ENCODE measurements at places on chromosomes 3 and 15.

DNA sequence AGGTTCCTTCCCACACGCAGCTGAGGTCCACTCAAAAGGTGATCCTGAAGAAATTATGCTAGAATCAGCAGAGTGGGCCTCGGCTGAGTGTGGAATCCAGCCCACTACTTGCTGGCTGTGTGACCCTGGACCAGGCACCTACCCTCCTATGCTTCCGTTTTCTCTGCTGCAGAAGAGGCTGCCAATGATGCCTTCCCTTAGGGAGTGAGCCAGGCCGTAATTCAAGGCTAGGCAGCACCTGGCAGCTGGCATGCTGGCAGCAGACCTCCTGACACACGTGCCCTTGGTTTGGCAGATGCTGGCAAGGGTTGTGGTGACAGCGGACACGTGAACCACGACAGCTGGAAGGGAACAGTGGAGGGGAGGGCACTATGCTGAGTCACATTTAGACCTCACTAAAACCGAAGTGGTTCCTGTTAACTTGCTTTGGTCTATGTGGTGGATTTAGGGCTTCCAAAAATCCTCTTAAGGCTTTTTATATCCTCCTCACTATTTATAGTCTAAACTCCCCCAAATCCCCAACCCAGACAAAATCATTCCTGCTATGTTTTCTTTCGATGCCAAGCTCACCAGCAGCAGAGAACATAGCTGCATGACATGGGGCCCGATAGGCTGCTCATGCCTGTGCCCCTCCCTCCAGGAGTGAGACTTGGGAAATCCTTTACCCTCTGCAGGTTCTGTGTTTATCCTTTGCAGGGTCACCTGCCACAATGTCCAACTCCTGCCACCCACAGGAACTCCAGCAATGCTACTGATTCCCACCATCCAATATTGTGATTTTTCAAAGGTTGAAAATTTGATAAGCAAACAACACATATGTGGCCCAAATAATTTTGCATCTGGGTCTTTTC lies 10.6 kb upstream of the PCSK6 start:
- no peak for DNase-seq

DNA sequence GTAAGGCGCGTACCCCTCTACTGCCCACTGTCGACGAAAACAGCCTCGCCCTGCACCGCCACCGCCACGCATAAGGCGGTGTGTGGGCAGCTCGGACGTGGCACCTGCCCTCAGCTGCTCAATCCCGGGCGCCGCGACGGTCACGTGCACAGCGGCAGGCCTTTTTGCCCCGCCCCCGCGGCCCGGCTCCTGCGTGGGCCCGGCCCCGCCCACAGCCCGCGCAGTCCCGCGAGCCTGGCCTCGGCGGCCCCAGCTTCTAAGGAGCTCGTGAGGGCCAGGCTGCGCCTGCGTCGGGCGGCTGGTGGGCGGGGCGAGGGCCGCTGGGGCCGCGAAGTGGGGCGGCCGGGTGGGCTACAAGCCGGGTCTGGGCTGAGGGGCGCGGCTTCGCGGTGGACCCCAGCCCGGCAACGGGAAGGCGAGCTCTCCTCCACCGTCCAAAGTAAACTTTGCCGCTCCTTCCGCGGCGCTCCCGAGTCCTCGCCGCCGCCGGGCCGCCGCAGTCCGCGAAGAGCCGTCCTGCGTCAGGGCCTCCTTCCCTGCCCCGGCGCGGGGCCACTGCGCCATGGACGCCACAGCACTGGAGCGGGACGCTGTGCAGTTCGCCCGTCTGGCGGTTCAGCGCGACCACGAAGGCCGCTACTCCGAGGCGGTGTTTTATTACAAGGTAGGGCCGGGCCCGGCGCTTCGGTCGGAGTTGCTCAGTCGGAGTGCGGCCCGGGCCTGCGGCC lies at the start of gene CAPN7:
CAPN7 (plus strand) TSS at position 313 of the 728 bp plus-strand sequence; CDS start at position 563, 250 bp downstream.
- DNase-seq = peak; percentile 84

DNA sequence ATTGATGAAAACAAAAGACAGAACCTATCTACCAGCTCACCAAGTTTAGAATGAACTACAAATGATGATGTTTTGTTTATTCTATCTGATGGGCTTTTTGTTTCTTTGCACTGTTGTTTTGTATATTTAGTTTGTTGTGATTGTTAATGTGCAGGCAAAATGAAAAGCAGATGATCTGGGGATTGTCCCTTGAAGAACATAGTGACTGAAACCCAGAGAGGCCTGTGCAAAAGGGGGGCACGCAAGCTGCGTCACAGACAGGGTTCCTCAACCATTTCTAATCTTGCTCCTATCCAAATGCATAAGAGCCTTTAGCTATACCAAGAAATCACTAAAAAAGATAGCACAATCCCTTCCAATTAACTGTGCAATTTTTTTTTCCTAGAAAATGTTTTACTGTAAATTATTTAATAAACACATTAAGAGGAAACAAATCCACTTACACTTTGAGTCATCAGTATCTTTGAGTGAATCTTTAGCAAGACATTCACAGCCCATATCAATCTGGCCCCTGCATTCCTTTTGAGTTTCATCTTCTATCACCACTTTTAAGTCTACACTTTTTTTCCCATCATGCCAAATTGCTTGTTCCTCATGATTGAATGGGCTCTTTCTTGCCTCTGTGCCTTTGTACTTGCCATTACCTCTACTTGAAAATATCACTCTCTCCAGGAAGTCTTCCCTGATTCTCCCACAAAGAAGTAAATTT lies 220.3 kb downstream of the ATP8B4 start:
- no peak for DNase-seq

- no peak for DNase-seq
Observed at GRCh38 chr3:55630280-55630920, 143.3 kb upstream of the WNT5A start.

DNA sequence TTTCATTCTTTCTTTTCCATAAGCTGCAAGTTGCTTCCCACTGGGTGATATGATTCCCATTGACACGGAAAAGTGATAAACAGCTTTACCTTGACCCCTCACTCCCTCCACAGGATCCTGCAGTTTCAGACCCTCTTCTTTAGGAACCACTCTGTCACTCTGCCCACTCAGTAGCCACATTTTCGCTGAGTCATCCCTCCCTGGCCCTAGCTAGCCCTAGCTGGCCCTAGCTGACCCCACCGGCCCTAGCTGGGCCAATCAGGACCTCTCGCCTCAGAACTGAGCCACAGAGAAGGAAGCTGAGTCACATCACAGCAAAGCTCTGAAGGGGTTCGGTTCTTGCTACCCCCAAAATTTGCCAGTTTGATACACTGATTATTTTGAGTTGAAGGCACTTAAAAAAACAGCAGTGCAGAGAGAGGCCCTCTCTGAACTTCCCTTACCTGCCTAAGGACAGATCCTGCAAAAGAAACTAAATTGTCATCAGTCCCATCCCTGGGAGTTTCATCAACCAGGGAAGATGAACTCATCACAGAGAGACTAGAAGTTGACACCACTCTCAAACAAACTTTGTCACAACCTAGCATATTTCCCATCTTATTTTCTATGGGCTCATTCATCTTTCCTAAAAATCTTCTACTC lies 233.5 kb upstream of the PROK2 start:
- DNase-seq = no peak

All from stimulated activated CD8-positive, alpha-beta memory T cell treated with anti-CD3 and anti-CD28 coated beads, Interleukin-12 subunit alpha, Interleukin-12 subunit beta, amount 100 ng/mL, for 1 hour (primary cell).